ENCODE measurements at places on chromosomes 5 and 9. TPM values are rescaled to one million over a fixed set of nuclear protein-coding genes. Genes with fewer than 3 reads are reported as not detected.

- H3K27me3 ChIP-seq = no peaks in the 10 kb centered on the region
- H3K4me1 ChIP-seq = no peaks in the 10 kb centered on the region
- DNase-seq = no peak
- H3K27ac ChIP-seq = no peak overlapping the region
- no peaks in the 10 kb centered on the region for H3K36me3 ChIP-seq
Observed at GRCh38 chr9:27337236-27337635, 40.3 kb upstream of the EQTN start.

The GGTA1 gene
- not detected for total RNA-seq

DNA sequence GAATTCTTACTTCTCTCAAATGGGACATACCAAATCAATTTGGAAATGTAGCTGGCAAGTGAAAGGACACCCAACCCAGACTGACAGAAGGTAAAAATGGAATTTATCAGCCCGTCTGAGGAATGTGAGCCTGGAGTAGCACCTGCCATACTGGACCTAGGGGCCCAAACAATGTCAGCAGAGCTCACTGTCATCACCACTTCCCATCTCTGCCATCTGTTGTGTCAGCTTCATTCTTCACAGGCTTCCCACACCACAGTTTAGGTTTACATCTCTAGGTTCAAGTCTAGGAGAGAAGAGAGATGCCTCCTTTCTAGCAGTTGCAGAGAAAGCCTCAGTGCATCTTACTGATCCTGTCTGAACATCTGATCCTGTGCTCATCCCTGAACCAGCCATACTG, 222.4 kb downstream of the DOCK8 start:
- DNase-seq = no peak
- H3K27ac ChIP-seq = no peak overlapping the region
- H3K36me3 ChIP-seq = peaks cover 56% of the 10 kb centered on the region
- H3K4me1 ChIP-seq = no peaks in the 10 kb centered on the region

The PTPRD gene
- total RNA-seq = not detected

The GLIPR2 gene
- 13.7 TPM for total RNA-seq

- DNase-seq = no peak
- H3K27me3 ChIP-seq = peaks cover 7% of the 10 kb centered on the region
- no peaks in the 10 kb centered on the region for H3K36me3 ChIP-seq
- no peaks in the 10 kb centered on the region for H3K4me1 ChIP-seq
- no peak overlapping the region for H3K4me3 ChIP-seq
Observed at GRCh38 chr5:57818397-57818796, 335.8 kb upstream of the ACTBL2 start.

DNA sequence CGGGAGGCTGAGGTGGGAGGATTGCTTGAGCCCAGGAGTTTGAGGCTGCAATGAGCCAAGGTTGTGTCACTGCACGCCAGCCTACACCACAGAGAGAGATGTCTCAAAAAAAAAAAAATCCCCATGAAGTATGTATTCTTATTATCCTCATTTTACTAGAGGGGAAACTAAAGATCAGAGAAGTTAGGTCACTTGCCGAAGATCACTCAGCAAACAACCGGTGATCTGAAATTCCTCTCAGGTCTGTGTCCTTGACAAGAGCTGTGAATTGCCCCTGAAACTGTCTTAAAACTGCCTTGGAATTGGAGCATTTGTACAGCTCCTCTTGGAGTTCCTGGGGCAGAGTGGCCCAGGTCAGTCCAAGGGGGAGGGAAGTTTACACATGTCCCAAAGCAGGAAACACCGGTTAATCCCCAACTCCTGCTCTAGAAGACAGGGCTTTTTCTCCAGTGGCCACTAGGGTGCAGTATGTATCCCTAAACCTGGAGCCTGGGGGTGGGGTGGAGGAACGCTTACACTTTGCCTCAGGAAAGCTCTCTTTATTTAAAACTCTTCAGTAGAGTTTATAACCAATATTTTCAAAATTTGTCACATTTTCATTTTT, 27.6 kb downstream of the AQP7 start:
- H3K27ac ChIP-seq = no peak overlapping the region
- peak; percentile 84 for DNase-seq
- H3K4me1 ChIP-seq = peaks cover 7% of the 10 kb centered on the region
- no peaks in the 10 kb centered on the region for H3K27me3 ChIP-seq

GRCh38 chr9:88738709-88739108, 203.7 kb downstream of the NXNL2 start:
- no peak for DNase-seq
- peaks cover 26% of the 10 kb centered on the region for H3K27me3 ChIP-seq

The LOX gene
- total RNA-seq = not detected

GRCh38 chr5:35478856-35479682, 138.6 kb upstream of the SPEF2 start:
- H3K4me1 ChIP-seq = peaks cover 11% of the 10 kb centered on the region
- DNase-seq = no peak
- peak overlapping the region; percentile 83 for H3K27ac ChIP-seq
- peaks cover 2% of the 10 kb centered on the region for H3K27me3 ChIP-seq

- H3K36me3 ChIP-seq = peaks cover 32% of the 10 kb centered on the region
- H3K27me3 ChIP-seq = no peaks in the 10 kb centered on the region
- no peak overlapping the region for H3K27ac ChIP-seq
- no peak for DNase-seq
- no peak overlapping the region for H3K4me3 ChIP-seq
Observed at GRCh38 chr5:179839328-179840256, 18.9 kb downstream of the SQSTM1 start.

The TTC39B gene
- 34.4 TPM for total RNA-seq

DNA sequence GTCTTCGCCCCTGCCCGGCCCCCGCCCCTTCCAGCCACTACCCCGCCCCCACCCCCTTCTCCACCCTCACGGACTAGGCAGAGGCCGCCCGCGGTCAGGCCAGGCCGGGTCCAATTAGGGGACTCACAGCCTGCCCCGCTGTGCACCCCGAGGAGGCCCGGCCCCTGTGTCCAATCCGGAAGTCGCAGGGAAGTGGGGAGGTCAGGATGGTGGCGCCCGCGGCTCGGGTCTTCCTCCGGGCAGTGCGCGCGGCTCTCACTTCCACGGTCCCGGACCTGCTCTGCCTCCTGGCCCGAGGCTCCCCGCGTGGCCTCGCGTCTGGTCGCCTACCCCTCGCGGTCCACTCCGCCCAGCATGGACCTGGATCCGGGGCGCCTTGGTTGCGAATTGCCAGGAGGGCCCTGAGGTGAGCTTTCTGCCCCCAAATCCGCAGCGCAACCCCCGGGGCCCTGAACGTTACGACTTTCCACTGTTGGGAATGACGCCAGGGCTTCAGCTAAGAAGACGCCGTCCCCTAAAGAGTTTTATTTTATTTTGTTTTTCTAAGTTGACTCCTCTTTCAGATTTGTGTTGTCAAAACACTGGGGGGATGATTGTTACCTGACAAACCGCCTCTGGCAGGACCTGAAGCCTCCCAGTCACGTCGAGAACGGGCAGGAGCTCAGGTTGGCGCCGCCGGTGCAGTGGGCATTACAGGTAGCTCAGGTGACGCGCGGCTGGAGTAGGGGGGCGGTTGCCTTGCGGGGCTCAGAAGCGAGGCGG, 763 bp upstream of the IRX2 start:
- H3K27ac ChIP-seq = no peak overlapping the region
- H3K27me3 ChIP-seq = peaks cover 54% of the 10 kb centered on the region
- H3K4me1 ChIP-seq = peaks cover 22% of the 10 kb centered on the region
- no peak for DNase-seq
- peaks cover 4% of the 10 kb centered on the region for H3K36me3 ChIP-seq

The PTCH1 gene
- total RNA-seq = 5.6 TPM

DNA sequence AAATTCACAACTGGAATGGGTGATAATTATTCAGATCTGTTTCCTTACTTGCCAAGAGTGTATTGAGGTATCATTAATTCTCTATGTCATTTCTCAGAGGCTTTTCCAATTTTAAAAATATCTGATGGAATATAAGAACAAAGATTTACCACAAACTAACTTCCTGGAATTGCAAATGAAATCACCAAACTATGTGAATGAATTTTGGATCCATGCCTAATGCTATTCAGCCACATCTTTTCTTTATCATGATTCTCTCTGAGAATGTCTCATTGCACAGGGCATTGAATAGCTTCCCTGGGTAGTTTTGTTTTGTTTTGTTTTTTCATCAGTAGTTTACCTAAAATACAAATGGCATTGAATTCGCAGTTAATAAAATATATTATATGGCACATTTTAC, 146.9 kb upstream of the FBN2 start:
- no peak for DNase-seq
- H3K4me3 ChIP-seq = no peak overlapping the region
- peaks cover 2% of the 10 kb centered on the region for H3K27me3 ChIP-seq

GRCh38 chr5:82622205-82622604, 344.1 kb upstream of the RPS23 start:
- peaks cover 5% of the 10 kb centered on the region for H3K4me1 ChIP-seq
- H3K36me3 ChIP-seq = no peaks in the 10 kb centered on the region
- no peak overlapping the region for H3K4me3 ChIP-seq
- H3K27ac ChIP-seq = no peak overlapping the region
- no peaks in the 10 kb centered on the region for H3K27me3 ChIP-seq

The TMEM8B gene
- total RNA-seq = 6.9 TPM

GRCh38 chr9:78574354-78575045, 277.6 kb downstream of the PSAT1 start:
- H3K36me3 ChIP-seq = no peaks in the 10 kb centered on the region
- DNase-seq = no peak
- no peak overlapping the region for H3K4me3 ChIP-seq
- H3K4me1 ChIP-seq = no peaks in the 10 kb centered on the region
- H3K27ac ChIP-seq = no peak overlapping the region

DNA sequence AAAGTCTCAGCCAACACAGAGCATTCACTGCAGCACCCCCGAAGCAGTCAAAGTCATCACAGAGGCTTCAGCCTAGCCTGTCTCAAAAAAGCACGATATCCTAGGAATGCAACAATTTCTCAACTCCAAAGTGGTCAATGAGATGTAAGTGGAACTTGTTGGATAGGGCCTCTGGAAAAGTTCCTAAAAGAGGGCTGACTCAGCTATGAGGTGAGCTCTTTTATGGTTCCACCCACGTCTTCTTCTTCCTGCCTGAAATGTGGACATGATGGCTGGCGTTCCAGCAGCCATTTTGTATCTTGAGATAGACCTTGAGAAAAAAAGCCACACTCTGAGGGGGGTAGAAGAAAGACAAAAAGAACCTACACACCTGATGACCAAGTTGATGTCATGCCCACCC, 32.5 kb upstream of the TRIO start:
- peaks cover 17% of the 10 kb centered on the region for H3K27me3 ChIP-seq
- H3K27ac ChIP-seq = no peak overlapping the region
- H3K36me3 ChIP-seq = no peaks in the 10 kb centered on the region
- no peak overlapping the region for H3K4me3 ChIP-seq
- DNase-seq = no peak
- peaks cover 15% of the 10 kb centered on the region for H3K4me1 ChIP-seq

- no peak overlapping the region for H3K27ac ChIP-seq
- DNase-seq = peak; percentile 29
- H3K27me3 ChIP-seq = no peaks in the 10 kb centered on the region
- peaks cover 45% of the 10 kb centered on the region for H3K4me1 ChIP-seq
- H3K4me3 ChIP-seq = no peak overlapping the region
Observed at GRCh38 chr9:72477930-72478518, 43.4 kb upstream of the TMC1 start.

- peaks cover 57% of the 10 kb centered on the region for H3K4me1 ChIP-seq
- no peak overlapping the region for H3K4me3 ChIP-seq
- DNase-seq = peak; percentile 70
Observed at GRCh38 chr9:21684831-21685362, 117.5 kb upstream of the MTAP start.

DNA sequence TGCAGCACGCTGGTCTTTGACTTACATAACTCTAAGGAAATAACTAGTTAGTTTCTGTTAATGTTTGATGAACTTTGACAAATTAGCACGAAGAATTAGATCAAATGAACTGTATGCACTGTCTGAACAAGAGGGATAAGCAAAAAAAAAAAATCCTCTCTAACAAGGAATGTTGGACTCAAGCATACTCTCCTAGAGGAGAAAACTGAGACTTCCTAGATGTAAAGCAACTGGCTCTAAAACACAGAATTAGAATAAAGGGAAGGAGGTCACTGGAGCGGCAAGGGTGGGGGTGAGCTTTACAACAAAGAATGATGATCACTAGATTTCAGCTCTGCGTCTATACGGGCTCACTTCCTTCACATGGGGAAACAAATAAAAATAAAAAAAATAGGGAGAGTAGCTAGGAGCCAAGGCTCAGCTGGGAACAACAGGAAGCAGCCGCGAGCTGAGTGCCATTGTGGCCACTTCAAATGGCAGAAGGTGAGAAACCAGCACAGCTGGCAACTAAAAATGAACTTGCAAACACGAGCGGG, 48.7 kb upstream of the CEMIP2 start:
- DNase-seq = no peak
- H3K4me3 ChIP-seq = no peak overlapping the region
- H3K4me1 ChIP-seq = peaks cover 9% of the 10 kb centered on the region
- H3K36me3 ChIP-seq = no peaks in the 10 kb centered on the region

GRCh38 chr9:128001151-128001778, 20.5 kb upstream of the EEIG1 start:
- no peak overlapping the region for H3K4me3 ChIP-seq
- H3K4me1 ChIP-seq = peaks cover 15% of the 10 kb centered on the region
- H3K27ac ChIP-seq = no peak overlapping the region

The SLC2A6 gene
- 1.6 TPM for total RNA-seq

- no peaks in the 10 kb centered on the region for H3K36me3 ChIP-seq
- no peak overlapping the region for H3K4me3 ChIP-seq
- H3K27me3 ChIP-seq = no peaks in the 10 kb centered on the region
Observed at GRCh38 chr9:237141-237857, 22.6 kb downstream of the DOCK8 start.

DNA sequence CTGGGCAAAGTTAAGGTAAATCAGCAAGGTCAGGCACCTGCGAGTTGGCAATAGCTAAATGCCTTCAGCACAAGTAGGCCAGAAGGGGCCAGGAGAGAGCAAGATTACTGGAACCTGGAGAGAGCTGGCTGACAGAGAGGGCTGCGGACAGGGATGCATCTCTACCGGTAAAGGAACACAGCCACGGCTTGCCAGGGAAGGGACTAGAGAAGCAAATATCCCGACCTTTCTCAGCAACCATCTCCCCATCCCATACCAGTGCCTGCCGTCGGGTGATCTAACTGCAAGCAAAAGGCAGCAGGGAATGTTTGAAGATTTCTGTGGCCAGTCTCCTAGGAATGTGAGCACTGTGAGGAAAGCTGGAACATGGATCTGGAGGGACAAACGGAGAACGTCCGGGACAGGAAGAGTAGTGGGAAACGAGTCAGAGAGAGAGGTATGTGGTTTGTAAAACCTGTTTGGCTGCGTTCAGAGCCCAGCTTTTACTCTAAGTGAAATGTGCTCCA, 15.9 kb upstream of the ABLIM3 start:
- H3K36me3 ChIP-seq = no peaks in the 10 kb centered on the region
- H3K4me1 ChIP-seq = no peaks in the 10 kb centered on the region
- H3K27me3 ChIP-seq = peaks cover 12% of the 10 kb centered on the region
- H3K27ac ChIP-seq = no peak overlapping the region
- no peak overlapping the region for H3K4me3 ChIP-seq
- DNase-seq = no peak

DNA sequence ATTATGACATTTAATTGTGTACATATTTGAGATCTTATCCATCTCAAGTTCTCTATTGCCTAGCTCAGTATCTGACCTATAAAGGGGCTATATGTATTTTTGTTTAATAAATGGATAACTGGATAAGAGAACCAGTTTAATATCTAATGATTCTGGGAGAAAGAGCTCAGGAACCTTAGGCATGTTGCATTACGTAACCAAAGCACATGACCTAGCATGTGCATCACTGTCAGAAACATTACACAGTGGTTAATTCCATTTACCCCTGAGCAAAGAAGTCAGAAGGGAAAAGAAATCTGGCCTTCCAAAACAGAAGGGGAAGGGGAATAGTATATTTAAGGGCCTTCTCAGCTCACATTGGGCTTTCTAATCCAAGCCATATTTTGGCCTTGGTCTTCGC, 12.3 kb downstream of the PAPPA start:
- H3K4me1 ChIP-seq = no peaks in the 10 kb centered on the region
- no peak for DNase-seq
- no peaks in the 10 kb centered on the region for H3K36me3 ChIP-seq
- no peaks in the 10 kb centered on the region for H3K27me3 ChIP-seq
- H3K4me3 ChIP-seq = no peak overlapping the region

The LRRC19 gene
- not detected for total RNA-seq
